ENCODE measurements at places on chromosomes 1 and 21. TPM values are rescaled to one million over a fixed set of nuclear protein-coding genes. Genes with fewer than 3 reads are reported as not detected.
A peak's percentile ranks its signal among the peaks of the same experiment; 100 is the strongest.

DNA sequence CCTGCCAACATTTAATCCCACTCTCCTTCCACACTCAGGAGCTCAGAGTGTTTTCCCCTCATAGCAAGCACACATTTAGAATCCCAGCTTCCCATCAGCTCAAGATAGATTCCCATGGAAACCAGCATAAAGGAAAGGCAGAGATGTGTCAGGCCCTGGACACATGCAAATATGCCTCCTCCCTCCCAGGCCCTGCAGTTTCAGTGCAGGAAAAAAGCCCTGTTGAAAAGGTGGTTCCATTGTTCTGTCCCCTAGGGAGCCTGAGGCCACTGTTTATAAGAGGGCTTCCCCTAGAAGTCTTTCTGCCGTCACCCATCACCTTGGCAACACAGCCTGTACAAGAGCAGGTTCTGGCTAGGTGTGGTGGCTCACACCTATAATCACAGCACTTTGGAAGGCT, 3.6 kb downstream of the CACNA1S start:
- ATAC-seq, result peak; percentile 26

- no peak for ATAC-seq
Measured at GRCh38 chr1:151377150-151377884, 4.8 kb upstream of the SELENBP1 start.

DNA sequence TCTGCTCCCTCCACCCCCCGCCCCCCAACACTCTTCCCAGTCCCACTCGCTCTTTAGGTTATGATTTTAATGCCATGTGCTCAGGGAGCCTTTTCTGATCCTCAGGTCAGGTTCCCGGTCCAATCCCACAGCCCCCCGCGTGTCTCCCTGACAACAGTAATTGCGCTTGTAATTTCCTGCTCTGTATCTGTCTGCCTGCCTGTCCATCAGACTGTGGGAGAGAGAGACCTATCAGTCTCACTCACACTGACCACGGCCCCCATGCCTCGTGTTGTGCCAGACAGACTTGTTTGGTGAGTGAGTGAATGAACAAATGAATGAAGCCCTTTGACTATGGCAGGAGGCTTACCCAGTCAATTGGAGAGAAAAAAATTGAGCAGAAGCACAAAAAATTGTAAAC, 50.8 kb upstream of the ECE1 start:
- ATAC-seq, result no peak

DNA sequence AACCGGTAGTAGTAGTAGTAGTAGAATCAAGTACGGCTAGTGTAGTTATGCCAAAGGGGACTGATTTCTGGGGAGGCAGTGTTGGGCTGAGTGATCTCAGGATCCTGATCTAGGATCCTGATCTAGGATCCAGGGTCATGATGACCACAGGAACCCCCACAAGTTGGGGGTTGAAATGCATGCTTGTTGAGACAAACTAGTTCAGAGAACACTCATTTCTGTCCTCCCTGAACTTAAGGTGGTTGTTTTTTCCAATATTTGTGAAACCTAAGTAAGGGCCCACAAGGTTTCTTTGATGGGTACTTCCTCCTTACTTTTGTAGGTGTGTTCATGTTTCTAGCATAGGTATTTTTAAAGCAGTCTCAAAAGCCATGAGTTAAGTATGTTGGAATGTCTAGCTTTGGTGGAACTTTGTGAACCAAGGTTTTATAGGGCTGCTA, 33.9 kb upstream of the PDC start:
- ATAC-seq, result no peak

The ELAPOR1 gene
- 1.9 TPM for total RNA-seq

The XCL2 gene
- not detected for total RNA-seq

Data from esophagus mucosa (tissue), 1 donor.